Caki2 (cell line): ENCODE measurements at places on chromosomes 6 and 20.

DNA sequence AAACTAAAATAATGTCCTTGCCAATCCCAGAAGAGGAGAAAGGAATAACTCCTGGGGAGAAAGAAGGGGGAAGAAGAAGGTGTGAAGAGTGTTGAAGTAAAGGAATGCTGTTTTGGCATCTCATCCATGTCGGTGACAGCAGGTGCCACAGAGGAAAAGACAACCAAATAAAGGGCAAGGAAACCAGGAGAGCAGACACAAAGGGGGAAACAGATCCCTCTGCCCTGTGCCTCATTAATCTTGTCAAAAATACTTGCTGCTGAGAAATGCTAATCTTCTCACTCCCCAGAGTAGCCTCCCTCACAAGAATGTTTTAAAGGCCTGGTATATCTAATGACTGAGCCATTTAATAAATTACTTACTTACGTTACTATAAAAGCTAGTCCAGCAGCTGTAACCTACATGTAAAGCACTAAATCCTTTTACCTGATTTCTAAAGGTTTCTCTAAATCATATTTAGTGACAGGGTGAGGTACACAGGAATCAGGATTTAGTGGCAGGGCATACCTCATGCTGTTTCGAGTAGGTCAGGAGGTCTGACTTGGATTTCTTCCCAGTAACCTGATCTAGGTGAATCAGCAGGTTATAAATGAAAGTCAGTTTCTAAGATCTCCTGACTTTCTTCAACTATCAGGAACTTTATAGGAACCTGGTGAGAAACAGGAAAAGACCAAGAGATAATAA, 377.1 kb downstream of the CENPW start:
- DNase-seq: peak; percentile 4

- no peak for DNase-seq
Measured at GRCh38 chr6:157273756-157274470, 49.4 kb downstream of the TMEM242 start.

- DNase-seq: no peak
Measured at GRCh38 chr20:44719841-44720240, 4.7 kb downstream of the CCN5 start.

DNA sequence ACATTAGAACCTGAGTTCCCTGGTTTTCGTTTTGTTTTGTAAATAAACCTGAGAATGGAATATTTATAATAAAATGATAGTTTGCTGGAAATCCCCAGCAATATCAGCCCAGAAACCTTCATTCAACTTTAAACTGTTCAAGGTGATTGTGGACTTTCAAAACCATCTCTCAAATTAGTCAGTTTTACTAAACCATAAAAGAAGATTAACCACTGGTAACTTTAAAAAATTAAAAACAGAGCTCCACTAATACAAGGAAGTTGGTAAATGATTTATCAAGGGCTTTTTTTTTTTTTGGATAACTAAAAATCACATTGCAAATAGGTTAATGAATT, 10.0 kb downstream of the MBOAT1 start:
- DNase-seq: no peak

- no peak for DNase-seq
Measured at GRCh38 chr20:871436-871835, 37.9 kb downstream of the FAM110A start.

DNA sequence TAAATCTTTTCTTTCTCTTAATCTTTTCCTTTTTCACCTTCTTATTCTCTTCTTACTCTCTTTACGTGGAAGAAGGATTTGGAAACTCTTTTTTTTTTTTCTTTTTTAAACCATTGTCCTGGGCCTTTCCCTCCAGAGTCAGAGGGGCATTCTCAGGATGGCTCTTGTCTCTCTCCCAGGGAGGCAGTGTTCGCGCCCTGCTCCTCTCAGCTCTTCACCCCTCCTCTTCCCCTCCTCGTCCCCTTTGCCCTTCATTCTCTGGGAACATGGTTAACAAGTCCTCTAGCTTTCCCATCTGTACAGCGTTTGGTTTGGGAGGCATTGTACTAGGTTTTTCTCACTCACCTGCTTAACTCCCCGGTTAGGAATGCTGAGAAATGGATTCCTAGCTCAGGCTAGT, 52.0 kb upstream of the TFB1M start:
- no peak for DNase-seq

- no peak for DNase-seq
Measured at GRCh38 chr6:28839443-28840120, 84.2 kb downstream of the TRIM27 start.

DNA sequence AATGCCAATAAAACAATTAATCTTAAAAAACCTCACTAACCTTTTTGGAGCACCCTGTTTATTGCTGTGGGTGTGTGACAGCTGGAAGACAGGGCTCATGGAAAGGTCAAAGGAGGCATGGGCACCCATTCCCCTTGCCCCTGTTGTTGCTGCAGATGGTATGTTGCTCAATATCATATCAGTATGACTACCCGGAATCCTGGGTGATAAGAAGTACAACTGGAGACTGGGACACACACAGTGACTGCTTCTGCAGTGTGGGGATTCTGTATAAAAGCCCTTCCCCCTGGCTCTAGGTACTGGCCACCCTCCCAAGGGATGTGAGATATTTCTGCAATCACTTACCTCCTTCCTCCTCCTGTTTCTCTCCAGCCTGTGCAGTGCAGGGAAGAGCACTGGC, 47.3 kb upstream of the IL20RA start:
- DNase-seq: no peak
